ENCODE measurements at places on chromosomes 11 and 22. TPM values are rescaled to one million over a fixed set of nuclear protein-coding genes. Genes with fewer than 3 reads are reported as not detected.

GRCh38 chr22:23053912-23054530 is 16.3 kb upstream of the GNAZ start:
- no peak for DNase-seq

GRCh38 chr11:113628912-113629311 is 77.2 kb downstream of the TMPRSS5 start:
- DNase-seq: no peak

GRCh38 chr22:48797731-48798130 is 1029.9 kb downstream of the BRD1 start:
- no peak for DNase-seq

DNA sequence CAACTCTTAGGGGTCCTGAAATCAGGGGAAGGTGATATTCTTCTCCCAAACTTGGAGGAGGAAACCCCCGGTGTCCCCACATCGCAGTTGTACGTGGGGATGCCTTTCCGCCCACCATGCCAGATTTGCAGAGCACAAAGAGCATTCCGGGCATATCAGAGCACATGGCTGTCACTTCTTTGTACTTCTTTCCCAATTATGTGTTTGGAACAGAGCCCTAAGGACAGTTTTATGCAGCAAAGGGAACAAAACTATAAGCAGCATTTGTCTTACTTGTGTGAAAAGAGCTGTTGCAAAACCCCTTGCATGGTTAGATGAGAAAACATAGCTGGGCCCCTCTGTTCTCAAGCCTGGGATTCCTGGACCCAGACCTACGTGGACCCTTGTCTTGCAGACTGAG is 41.2 kb downstream of the NTM start:
- DNase-seq: no peak

- no peak for DNase-seq
Observed at GRCh38 chr11:33828604-33829429, 54.5 kb upstream of the FBXO3 start.

DNA sequence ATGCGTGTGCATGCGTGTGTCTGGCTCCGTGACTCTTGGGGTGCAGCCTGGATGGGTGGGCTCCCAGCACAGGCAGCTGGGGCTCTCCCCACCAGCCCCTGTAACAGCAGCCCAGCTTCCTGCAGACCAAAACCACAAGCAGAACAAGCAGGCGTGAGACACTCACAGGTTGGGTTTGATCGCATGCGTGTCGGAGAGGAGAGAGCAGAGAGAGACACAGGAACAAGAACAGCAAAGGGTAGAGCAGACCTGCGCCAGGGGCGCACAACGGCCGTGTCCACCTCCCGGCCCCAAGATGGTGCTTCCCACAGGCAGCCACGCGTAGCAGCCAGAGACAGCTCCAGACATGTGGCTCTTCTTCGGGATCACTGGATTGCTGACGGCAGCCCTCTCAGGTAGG is at the start of gene CD6:
Gene CD6 (plus strand): TSS at position 161 of the 400 bp plus-strand sequence. CDS start 186 bp downstream, at position 347.
- no peak for DNase-seq

GRCh38 chr11:115497303-115497702 is 6.9 kb downstream of the CADM1 start:
- DNase-seq: no peak

DNA sequence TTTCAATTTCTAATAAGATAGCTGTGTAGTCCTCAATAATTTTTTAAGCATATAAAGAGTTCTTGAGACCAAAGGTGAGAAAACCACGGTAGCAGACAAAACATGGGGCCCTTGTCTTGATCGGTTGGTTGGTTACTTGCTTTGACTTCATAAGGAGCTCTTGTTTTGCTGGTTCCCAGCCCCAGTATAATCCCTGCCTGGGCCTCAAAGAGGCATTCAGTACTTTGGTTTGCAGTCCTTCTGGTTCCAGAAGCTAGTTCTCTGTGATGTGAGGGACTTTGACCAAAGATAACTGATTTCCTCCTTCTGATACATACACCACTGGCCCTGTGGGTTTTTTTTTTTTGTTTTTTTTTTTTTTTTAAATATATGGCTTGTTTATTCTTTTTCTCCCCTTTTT is 17.1 kb downstream of the MARK2 start:
- no peak for DNase-seq

- DNase-seq: no peak
Observed at GRCh38 chr11:11779975-11780374, 61.8 kb upstream of the USP47 start.

UPB1 gene
- 0.03 TPM for polyA plus RNA-seq

DNA sequence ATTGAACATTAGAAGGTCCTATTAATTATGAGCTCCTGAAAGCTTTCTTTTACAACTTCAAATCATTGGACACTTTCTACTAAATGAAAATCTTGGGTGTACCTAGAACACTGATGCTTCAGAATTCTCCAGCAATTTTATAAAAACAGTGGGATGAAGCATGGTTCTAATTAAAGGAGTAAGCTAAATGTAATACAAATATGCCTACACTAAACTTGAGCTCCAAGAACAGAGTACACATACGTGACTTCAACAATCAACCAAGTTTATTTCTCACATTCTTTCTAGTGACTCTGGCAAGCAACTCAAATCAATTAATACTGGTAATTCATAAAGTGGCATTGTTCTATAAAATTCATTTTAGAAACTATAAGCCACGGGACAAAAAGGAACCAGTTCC is 55.5 kb downstream of the PITPNB start:
- DNase-seq: no peak

GRCh38 chr11:134536219-134536618 is 124.2 kb upstream of the B3GAT1 start:
- no peak for DNase-seq

TMEM151A gene
- polyA plus RNA-seq: 0.05 TPM

DNA sequence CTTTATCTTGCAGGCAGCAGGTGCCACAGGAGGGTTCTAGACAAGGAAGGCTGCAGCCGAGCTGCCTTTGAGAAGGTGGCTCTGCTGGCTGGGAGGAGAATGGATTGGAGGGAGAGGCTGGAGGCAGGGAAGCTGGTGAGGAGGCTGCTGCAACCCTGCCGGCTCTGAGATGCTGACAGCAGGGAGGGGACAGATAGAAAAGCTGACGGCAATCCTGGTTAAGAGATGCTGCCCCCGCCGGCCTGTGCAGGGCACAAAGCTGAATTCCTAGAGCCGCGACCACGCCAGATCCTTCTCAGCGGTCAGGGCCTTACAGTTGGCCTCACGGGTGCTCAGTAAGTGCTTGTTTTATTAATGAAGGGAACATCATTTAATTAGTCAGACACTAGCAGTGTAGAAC is 105.4 kb downstream of the CACNA1I start:
- DNase-seq: no peak

- DNase-seq: no peak
Observed at GRCh38 chr11:130109386-130109785, 39.7 kb downstream of the APLP2 start.

DNA sequence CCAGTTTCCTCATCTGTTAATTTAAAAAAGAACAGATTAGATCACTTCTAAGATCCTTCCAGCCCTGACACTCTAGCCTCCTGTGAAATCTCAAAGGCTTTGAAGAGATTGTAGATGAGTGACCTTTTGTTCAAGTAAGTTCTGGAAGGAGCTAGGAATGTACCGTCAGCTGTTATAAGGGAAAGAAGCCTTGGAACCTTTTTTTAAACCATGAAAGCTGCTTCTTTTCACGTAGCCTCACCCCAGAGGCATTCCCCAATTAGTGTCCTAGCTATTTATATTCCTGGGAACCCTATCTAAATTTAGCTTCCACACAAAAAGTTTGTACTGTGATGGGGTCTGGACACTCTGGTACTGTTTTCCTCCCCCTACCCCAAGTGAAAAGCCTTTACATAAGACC is 35.8 kb upstream of the SLN start:
- DNase-seq: no peak

GRCh38 chr22:17988800-17989513 is 35.4 kb downstream of the MICAL3 start:
- DNase-seq: no peak

TST gene
- polyA plus RNA-seq: 18.8 TPM

GRCh38 chr11:84866922-84867321 is 760.2 kb downstream of the DLG2 start:
- no peak for DNase-seq
